ENCODE measurements at places on chromosomes 2 and 18.
A peak's percentile ranks its signal among the peaks of the same experiment; 100 is the strongest.

DNA sequence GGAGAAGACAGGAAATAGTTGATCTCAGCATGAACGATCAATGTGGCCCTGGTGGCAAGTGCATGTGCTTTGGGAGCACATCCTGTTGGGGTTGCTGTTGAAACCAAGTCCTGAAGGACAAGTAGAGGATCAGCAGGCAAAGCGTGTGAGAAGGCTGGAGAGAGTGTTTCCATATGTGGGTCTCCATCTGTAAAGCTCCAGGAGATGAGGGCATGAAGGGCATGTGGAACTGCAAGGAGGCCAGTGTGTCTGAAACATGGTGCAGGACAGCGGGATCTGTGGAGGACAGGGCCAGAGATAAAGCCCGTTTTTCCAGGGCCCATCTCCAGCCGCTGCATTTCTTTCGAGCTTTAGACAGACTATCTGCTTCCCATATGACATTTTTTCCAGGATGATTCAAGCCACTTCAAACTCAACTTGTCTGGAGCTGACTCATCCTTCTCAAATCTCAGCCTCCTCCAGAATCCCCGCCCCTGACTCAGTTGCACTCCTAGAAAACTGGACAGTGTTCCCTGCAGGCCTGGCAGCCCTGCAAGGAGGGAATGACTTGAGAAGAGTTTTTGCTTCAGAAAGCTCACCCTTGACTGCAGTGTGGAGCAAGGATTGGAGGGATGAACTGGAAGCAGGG is 226.1 kb downstream of the VAPA start:
- ATAC-seq = no peak

DNA sequence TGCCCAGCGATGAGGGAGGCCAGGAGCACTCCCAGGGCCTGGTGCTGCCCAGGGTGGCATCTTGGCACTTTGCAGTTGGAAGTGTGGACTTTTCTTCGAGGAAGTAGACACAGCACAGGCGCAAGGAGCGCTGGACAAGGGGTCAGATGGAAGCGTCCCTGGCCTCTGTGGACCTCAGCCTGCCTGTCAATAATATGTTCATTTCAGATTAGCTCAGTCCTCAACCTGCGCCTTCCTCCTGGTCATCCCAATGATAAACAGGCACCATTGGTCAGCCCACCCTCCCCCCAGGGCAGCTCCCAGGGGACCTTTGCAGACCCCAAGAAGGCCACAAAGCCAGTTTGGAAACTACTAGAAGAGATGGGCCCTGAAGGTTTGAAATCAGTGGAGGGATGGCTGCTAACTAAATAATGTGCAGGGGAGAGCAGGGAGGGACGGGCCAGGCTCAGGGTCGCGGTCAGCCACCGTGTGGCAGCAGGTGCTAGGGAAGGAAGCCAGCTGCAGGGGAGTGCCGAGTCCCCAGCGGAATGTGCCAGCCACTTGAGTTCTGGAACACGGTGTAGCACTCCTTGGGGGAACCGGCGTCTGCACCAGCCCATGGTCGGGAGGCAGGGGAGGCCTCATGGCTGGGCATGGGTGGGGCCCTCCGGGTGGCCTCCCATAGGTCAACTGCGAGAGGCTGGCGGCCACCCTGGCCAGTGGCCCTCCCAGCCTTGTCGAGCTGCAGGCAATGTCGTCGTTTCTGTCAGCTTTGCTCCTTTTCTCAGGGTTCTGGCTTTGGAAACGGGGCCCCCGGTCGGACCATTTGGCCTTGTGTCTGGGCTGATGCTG is 59.9 kb downstream of the ADI1 start:
- peak; percentile 42 for ATAC-seq

GRCh38 chr2:54259413-54260240 is 3.6 kb upstream of the TSPYL6 start:
- ATAC-seq = no peak

DNA sequence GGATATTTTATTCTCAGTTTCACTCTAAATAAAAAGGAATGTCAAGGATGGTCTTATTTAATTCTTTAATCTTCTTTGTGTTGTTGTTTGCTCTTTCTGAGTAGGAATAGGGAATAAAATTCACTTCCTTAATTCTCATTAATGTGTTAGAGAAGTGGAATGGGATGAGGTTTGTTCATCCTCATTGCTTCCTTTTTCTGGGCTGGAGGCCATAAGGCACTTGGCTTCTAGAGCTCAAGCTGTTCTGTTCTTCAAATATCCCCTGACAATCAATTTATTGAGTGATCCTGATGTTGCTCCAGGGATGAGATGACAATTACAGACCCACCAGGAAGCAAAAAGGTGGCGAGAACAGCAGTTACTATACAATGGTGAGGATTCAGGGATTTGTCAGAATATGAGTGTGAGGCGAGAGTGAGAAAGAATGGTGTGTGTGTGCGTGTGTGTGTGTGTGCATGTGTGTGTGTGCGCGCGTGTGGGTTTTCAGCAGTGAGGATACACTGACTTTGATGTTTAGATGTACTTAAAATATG is 557.6 kb upstream of the FANCL start:
- ATAC-seq = no peak

DNA sequence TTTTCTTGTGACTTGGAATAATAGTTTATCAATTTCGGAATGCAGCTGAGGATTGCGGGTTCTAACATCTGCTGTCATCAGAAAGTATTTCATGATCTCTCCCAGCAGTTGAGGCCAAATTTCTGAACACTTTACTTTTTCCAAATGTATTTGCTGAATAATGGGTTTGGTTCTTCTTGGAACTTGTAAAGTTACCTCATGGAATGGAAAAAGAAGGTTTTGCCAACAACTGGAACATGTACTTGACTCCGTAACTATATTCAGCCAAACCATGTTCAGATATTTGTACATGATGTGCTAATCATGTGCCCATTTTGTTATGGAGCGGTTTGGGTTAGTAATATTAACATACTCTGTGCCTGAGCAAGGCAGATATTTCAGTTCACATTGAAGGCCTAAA is 119.6 kb downstream of the LCLAT1 start:
- no peak for ATAC-seq

DNA sequence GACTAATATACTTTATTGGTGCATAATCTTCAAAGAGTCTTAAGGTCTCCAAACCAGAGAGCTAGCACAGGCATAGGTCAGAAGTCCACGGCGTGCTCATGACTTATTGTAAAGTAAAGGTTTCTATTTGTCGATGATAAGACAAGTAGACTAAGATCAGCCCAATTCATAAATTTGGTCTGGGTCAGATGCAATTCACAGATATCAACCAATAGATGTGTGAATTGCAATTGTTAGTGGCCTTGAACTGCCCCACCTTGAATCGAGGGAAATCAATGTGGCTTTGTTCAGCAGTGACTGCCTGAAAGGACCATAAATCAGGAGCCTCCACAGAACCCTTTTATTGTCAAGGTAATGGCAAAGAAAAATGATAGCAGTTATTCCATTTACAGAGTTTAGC is 39.1 kb upstream of the CPS1 start:
- peak; percentile 59 for ATAC-seq

GRCh38 chr2:239198221-239198620 is 202.6 kb downstream of the HDAC4 start:
- ATAC-seq = no peak

DNA sequence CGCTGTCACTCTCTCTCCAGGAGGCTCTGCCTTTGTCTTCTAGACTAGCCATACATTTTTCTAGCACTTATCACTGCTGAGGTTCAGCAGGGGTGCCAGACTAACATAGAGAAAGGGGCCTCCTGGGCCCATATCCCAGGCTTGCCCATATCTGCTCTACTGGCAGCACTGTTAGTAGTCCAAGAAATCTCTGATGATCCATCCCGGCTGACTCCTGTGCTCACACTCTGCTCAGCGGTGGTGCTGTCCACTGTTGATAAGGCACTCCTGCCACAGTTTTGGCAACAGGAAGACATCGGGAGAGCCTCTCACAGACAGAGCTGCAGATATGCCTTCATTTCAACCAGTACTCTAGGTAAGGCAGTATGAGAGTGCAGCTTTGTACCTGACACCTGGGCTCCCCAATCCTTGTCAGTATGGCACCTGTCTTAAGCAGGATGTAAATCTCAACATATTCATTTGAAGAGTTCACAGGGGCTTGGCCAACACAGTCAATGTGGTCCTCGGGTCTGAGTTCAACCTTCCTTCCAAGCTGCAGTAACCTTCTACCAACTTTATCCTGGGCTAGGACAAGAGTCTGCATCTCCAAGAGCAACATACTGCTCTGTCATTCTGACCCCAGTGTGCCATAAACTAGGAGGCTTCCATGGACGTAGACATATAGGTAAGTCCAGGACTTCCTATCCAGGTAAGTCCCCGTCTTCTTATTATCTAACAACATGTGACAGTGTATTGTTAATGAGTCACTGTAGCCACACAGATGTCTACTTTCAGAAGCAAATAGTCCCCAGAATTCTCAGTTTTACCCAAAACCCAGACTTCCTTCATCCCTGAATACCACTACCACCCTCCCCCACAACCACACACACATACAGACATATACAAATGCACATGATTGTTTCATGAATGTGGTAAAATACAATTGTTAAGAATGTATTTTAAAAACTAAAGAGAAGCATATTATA is 16.2 kb downstream of the KLF7 start:
- no peak for ATAC-seq

GRCh38 chr18:59033359-59033758 is 106.3 kb upstream of the SEC11C start:
- no peak for ATAC-seq

GRCh38 chr2:237324405-237324831 is 89.5 kb downstream of the COL6A3 start:
- ATAC-seq = no peak

GRCh38 chr2:88144914-88145497 is 17.1 kb upstream of the FABP1 start:
- ATAC-seq = no peak

- ATAC-seq = no peak
Measured at GRCh38 chr2:19690429-19690828, 211.4 kb downstream of the TTC32 start.

DNA sequence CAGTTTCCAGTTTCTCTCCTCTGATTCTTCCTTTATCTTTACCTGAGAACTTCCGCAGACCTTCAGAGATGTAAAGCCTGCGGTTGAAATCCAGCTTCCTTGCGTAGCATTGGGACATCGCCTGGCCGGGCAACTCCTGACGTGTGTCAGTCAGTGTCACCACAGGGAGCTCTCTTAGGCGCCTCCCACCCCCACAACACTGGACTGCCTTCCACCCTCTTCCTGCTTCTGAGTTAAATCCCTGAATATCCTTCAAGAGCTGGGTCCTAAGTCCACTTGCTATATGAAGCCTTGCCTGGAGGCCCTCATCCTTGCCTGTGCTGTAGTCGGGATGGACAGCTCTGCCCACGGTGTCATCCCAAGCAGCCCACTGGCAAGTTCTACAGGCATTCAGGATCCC is 179.4 kb downstream of the SEPTIN10 start:
- ATAC-seq = no peak

GRCh38 chr2:33222309-33222708 is 254.1 kb upstream of the RASGRP3 start:
- no peak for ATAC-seq

DNA sequence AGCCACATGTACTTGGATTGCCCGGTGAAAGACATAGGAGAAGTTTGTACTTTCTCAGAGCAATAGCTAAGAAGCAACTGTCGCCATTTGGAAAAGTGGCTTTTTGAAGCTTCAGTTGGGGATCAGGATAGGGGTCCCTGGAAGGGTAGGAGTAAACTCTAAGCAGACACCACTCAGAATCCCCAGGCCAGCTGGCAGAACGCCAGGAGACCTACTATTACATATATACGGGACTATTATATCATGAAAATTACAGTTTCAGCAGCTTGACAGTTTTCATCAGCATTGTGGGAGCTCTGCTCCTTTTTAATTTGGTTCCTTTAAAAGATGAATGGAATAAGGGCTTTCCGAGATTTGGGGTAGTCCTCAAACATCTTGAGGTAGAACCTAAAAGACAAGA is 54.9 kb downstream of the SRD5A2 start:
- no peak for ATAC-seq

DNA sequence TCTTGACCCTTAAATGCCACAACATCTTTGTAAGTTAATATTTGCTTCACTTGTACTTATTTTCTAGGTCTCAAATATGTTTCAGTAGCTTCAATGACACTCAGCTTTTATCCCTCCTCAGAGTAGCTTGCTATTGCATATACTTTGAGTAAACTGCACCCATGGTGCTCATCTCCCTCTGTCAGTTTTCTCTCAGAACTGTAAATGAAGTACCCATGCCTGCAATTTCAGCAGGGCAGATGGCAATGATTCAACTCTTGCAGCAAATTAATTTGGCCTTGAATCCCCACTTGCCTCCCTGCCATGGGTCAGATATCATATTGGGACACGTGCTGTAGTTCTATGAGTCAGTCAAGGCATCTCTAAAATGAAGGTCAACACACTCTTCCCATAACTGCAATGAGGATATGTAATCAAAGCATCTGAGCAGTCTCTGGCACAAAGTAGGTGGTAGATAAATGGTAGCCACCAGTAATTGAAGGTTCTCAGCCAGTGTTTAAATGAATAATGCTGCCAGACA is 225.8 kb downstream of the PIEZO2 start:
- ATAC-seq = peak; percentile 4

GRCh38 chr2:239642406-239643004 is 241.7 kb upstream of the HDAC4 start:
- ATAC-seq = no peak

DNA sequence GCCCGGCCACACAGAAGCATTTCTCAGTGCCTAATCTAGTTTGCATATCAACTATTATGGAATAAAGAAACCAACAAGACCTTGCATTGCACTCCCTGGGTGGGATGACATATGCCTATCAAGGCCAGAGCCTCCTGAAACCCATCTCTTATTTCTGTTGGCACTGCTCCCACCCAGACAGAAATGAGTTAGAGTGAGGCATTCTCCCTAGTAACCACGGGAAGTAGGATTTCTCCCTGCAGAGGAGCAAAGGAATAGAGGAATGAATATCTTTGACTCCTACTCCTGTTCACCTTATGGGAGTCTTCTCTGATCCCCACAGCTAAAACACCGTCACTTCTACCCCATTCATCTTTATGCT is 24.2 kb upstream of the SCYGR1 start:
- ATAC-seq = peak; percentile 36

DNA sequence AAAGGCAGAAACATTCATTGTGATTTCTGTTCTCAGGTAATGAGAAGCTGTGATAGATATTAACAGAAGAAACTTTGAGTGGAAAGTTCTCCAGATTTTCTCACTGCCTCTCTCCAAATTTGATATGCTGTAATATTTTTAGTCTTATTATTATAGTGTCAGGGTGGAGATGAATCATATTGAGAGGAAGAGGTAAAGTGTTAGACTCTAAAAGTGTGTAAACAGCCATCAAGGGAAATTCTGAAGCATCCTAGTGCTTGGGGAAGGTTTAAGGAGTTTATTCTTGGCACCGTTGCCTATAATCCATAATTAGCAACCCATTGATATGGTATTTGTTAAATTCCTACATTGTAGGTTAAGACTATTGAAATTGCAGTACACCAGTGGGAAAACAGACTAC is 104.7 kb upstream of the NABP1 start:
- no peak for ATAC-seq
